OCI-LY7 (cell line): ENCODE measurements at places on chromosomes 11 and 22.

DNA sequence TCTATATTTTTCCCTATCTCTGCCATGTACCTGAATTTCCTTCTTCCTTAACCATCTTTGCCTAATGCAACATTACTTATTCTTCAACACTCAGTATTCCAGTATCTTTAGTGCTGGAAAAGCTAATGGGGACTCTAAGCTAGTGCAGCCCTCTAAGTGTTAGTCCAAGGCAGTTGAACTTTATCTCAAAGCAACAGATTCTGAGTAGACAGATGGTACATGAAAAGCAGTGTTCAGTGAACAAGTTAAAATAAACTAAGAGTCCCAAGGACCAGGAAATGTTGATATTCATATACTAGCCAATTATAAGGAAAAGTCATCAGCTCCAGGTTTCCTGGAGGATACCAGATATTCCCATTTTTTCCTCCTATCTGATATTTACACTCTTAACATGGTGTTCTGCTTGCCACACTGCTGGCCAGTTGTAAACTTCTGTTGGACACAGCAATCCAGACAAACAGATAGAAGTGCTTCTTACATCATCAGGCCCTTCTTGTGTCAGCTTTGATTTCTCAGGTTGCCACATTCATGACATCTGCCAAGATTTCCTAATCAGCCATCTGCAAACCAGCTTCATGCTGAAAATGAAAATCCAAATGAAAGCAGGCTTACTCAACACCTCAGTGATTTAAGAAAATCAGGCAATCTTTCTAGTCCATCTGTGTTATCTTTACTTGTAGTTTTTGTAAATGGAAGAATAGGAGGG, 255.9 kb upstream of the POU2AF2 start:
- DNase-seq, result no peak

DNA sequence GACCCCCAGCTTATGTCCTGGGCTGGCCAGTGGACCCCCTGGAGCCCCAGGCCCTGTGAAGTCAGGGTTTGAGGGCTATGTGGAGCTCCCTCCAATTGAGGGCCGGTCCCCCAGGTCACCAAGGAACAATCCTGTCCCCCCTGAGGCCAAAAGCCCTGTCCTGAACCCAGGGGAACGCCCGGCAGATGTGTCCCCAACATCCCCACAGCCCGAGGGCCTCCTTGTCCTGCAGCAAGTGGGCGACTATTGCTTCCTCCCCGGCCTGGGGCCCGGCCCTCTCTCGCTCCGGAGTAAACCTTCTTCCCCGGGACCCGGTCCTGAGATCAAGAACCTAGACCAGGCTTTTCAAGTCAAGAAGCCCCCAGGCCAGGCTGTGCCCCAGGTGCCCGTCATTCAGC, 24.6 kb downstream of the CSF2RB start:
- no peak for DNase-seq

DNA sequence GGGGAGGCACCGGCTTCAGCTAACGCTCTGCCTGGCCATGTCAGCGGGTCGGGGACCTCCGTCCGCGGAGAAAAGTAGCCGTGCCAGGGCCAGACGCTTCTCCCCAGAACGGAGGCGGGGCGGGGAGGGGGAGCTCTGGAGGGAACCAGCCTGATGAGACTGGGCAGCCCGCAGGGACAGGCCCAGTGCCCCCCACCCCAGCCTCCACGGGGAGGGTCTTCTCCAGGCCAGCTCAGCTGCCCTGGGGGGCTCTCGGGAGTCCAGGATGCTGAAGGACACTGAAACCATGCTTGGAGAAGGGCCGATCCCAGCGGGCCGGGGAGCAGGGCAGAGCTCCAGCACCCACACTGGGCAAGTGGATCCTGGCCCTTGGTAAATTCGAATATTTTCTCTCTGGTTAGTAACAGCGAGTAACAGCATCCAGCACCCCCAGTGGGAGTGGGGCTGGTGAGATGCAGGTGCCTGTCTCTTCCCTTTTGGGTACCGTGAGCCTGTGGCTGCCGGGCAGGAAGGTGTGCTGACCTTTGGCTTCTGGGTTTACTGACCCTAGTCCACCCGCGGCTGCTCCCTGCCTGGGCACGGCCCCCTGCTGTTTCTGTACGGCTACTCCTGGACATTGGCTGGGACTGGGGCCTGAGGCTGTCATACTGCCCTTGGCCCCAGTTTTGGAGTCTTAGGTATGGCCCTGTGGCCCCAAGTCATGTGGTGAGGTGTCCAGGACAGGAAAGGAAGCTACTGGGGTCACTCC, 35.8 kb downstream of the GRAMD4 start:
- DNase-seq, result no peak

DNA sequence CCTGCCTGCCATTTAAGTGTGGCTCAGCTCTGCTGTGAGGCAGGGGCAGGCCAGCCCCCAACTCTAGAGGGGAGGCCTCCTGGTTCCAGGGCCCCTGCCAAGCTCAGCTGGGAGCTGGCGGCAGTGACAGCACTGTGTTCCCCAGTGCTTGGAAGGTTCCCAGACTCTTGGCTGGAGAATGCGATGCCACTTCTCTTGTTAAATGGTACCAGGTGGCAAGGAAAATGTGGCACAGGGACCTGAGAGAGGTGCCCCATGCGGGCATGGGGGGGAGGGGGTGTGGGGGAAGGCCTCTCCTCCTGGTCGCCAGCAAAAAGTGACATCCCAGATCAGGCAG, 8.4 kb upstream of the TNFRSF13C start:
- DNase-seq, result no peak

DNA sequence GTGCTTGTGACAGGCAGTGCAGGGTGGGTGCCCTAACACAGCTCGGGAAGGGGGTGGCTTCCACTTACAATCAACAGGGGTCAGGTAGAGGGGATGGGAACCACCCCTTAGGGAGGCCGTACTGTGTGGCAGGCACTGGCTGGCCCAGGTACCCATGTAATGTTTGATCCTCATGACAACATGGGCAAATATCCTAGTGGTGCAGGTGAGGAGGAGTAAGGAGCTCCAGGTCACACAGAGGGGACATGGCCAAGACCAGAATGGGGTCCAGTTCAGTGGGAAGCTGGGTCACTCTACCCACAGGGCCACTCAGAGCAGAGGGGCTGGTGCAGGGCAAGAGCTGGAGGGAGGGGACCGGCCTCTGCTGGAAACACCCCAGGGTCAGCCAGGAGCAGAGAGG, 3.1 kb downstream of the APOL4 start:
- DNase-seq, result no peak

- no peak for DNase-seq
Measured at GRCh38 chr11:1869427-1870325, 16.8 kb downstream of the LSP1 start.

- DNase-seq, result peak; percentile 97
Measured at GRCh38 chr11:67667490-67668191, 6.8 kb downstream of the ALDH3B2 start.

- no peak for DNase-seq
Measured at GRCh38 chr11:129374081-129374992, 1.3 kb upstream of the BARX2 start.

DNA sequence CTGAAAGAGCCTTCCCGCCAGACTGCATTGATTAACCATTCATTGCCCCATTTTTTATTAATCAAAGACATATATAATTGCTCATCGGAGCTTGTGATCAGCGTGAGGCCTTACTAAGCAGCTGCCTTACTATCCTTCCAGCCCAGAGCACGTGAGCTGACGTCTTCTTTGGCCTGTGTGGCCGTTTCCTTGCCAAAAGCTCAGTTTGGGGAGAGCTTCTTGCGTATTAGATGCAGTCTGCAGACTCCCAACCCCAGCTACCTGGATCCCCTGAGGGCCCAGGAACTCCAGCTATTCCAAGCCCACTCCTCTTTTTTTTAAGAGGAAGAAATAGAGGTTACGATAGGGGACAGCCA, 784 bp upstream of the SLC43A3 start:
- no peak for DNase-seq

- DNase-seq, result no peak
Measured at GRCh38 chr11:45982656-45983470, 60.4 kb downstream of the LARGE2 start.

DNA sequence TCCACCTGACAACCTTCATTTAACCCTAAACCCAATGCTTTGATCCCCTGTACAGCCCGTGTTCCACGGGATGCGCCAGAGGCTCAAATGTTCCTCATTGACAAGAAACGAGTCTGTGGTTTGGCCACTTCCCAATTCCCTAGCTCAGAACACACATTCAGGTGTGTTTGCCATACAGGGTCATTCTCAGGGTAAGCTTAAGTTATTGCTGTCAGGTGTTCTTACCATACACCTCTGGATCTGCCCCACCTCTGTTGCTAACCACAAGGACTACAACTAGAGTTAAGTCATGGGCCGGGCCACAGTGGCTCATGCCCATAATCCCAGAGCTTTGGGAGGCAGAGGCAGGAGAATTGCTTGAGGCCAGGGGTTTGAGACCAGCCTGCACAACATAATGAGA, 45.6 kb upstream of the POLD3 start:
- DNase-seq, result no peak

DNA sequence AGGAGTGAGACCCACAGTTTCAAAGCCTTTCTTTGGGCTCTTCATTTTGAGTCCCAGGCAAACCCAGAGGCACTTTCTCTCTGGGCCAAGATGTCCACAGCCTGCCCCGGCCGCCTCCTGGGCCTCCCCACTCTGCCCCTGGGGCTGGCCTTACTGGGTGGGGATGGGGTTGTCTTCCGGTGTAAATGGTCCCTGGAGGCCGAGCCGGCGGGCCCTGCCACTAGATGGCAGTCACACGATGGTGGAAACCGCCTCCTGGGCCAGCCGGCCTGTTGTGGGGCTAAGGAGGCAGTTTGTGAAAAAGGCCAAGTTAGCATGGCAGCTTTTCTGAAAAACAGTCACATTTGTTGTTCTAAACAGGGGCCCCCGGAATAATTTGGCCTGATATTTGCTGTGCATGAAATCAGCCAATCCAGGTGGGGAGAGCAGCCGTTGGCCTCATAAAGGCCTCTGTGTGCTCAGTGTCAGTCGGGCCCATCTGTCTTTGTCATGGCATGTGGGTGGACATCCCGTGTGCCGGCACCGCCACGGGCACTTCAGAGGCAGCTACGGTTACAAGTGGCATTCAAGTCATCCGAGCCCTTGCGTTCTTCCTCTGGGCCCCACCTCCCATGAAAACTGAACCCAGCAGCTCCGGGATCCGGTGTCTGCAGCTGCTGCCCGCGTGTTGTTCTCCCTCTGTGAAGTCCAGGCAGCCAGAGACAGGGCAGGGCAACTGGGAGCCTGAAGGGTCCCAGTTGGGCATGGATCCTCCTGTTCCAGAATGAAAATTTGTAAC, 6.5 kb downstream of the MRPL23 start:
- DNase-seq, result no peak

DNA sequence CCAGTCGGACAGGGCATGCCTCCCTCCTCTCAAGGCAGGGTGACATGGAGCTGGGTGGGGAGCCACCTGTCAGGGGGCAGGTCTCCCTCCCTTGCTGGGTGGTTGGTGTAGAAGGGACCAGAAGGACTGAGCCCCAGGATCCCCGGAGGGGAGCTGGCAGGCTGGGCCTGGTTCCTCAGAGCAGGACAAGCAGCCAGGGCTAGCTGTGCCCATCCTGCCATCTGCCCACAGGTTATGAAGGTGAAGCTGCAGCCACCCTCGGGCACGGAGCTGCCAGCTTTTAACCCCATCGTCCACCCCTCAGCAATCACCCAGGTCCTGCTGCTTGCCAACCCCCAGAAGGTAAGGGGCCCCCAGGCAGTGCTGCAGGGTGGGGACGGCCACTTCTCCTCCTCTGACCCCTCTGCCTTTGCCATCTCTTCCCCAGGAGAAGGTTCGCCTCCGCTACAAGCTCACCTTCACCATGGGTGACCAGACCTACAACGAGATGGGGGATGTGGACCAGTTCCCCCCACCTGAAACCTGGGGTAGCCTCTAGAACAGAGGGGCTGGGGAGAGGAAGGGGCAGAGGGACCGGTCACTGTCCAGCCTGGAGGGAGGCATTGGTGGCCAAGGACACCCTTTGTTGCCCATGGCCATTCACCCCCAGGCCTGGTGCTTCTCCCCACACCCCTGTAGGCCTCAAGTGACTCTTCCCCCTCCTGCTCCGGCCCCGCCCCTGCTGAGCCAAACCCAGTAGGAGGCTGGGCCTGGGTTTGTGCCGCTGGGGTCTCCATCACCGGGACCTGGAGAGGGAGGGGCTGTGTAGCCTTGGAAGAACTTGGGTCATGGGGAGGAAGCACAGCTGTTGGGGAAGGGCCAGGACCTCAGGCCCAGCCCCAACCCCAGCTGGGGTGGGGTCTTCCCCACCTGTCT, 7.0 kb upstream of the SH3BP1 start:
- no peak for DNase-seq

- DNase-seq, result no peak
Measured at GRCh38 chr11:62152245-62153086, 28.7 kb downstream of the INCENP start.

DNA sequence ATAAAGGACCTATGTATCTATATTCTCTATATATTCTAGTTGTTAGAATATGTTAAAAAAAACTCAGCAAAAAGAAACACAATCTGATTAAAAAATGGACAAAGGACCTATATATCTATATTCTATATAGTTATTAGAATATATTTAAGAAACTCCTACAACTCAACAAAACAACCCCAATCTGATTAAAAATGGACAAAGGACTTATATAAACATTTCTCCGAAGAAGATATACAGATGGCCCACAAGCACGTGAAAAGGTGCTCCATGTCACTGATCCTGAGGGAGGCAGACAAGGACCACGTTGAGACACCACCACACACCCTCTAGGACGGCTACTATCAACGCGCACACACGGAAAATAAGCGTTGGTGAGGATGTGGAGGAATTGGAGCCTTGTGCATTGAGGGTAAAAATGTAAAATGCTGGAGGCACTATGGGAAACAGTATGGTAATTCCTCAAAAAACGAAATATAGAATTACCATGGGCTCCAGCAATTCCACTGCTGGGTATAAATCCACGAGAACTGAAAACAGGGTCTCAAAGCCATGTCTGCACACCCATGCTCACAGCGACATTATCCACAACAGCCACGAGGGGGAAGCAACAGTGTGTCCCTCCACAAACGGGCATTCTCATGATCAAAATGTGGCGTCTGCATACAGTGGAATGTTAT, 22.7 kb downstream of the YPEL1 start:
- peak; percentile 84 for DNase-seq

DNA sequence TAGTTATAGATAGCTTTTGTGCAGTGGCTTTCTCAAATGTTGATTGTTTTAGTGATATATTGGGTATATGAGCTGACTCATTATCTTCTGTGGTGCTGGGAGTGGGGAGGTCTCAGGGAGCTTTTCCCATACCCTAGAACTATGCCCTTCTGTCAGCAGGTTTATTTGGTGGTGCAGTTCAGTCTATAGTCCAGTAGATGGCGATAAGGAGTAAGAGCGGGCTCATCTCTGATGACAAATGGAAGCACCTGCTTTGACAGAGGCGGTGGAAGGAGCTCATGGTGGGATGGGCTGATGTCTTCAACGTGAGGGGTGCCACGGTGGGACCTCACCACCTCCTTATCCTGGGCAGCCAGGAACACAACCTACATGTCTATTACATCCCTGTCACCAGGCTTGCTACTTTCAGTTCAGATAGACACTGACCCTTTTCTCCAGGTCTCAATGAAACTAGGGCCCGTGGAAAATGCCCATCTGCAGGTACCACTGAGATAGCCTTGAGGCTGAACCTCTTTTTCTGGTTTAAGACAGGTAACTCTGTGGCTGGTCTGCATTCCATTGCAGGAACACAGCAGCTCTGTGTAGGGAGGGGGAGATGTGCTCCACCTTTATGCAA, 13.0 kb upstream of the OR6A2 start:
- peak; percentile 61 for DNase-seq

GRCh38 chr11:44387415-44387814, 77.5 kb upstream of the ALX4 start:
- DNase-seq, result no peak
